ENCODE measurements at places on chromosomes 12 and 14. TPM values are rescaled to one million over a fixed set of nuclear protein-coding genes. Genes with fewer than 3 reads are reported as not detected.

The ACTR10 gene
- 42.4 TPM for total RNA-seq

The TAS2R42 gene
- total RNA-seq = not detected

The DDN gene
- total RNA-seq = 0.81 TPM

The TSHR gene
- total RNA-seq = not detected

The PHC1 gene
- total RNA-seq = 11.5 TPM

The TPPP2 gene
- total RNA-seq = not detected

The WSCD2 gene
- total RNA-seq = not detected

The OR6C2 gene
- not detected for total RNA-seq

The TRIM9 gene
- 13.7 TPM for total RNA-seq

The SLC10A1 gene
- not detected for total RNA-seq

The PRPF39 gene
- 15.9 TPM for total RNA-seq

The CARMIL3 gene
- 0.35 TPM for total RNA-seq

The WNT1 gene
- total RNA-seq = not detected

The HIGD1C gene
- total RNA-seq = not detected

The ATF7 gene
- total RNA-seq = 17.3 TPM

The MYO1A gene
- total RNA-seq = 0.43 TPM

The ASB2 gene
- 0.67 TPM for total RNA-seq

The TBX5 gene
- total RNA-seq = not detected

The DAO gene
- not detected for total RNA-seq

The IFT81 gene
- 19.1 TPM for total RNA-seq

The ZNF140 gene
- total RNA-seq = 8.5 TPM

All from A549 treated with Mapracorat at 1 μM for 4 hours (cell line).